ENCODE measurements at places on chromosomes 3 and 15.
A peak's percentile ranks its signal among the peaks of the same experiment; 100 is the strongest.

DNA sequence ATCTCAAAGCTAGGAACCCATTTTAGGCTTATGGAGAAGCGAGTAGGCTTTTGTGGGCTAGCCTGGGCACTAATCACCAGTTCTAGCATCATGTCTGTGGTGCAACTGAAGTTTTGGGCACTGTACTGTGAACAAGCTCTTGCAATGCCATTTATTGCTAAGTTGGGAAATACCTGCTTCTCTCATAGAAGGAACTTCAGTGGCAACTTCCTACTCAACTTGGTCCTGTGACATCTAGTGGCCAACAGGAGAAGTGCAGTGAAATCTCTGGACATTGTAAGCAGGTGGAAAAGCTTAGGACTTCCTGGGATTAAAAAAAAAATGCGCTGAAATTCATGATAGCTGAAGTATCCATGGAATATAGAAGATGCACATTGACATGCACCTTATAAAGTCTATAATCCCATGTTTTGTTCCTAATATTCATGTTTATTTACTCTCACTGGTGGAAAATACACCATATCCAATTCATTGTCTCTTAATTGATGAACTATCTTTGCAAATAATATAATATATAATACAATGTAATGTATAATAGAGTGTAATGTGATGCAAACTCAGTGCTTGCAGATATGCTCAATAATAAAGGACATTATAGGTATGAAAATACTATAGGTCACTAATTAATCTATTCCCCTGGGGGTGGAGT lies 6.5 kb upstream of the ALDH1A3 start:
- DNase-seq = peak; percentile 82

DNA sequence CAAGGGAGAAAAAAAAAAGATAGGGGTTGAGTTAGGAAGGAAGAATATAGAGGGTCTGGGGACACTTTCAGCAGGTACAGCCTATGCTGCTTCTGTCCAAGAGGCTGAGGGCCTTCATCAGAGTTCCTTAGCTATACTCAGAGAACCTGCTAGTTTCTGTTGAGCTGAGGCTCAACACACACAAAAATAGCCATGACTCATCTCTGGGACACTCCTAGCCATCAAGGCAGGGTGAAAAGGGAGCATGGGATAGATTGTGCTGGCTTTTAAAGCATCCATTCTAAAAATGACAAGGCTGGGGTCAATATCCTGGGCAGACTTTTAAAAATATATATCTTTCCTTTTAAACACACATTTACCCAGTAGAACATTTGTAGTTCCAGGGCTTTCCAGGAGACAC lies 2.8 kb upstream of the RTP2 start:
- no peak for DNase-seq

DNA sequence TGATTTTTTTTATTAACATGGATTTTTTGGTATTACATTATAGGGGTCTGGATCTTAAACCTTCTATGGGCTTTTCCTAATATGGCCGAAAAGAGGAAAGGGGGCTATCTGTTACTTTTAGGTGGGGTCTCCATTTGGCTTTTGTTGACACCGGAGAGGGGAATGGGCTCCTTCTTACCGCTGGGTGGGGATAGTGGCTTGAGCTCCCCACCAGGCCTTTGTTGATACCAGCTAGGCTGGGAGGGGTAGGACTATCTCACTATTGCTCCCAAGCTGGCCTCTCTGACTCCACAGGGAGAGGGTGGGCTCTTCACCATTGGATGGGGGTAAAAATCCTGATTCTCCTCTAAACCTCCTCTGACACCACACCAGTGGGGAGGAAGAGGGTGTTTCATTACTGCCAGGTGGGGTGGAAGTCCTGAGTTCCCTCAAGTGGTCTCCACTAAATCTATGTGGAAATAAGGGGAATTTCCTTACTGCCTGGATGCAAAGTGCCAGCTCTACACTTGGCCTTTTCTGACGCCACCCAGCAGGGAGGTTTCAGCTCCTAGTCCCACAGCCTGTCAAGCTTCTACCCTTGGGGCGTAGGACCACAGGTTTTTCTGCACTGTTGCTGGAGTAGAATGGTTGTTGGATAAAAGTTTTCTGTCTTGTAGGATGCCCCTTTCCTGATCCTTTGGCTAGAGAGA lies 572.3 kb downstream of the MAGI1 start:
- no peak for DNase-seq

- DNase-seq = no peak
Observed at GRCh38 chr15:52876991-52877663, 87.0 kb upstream of the ONECUT1 start.

- DNase-seq = peak; percentile 90
Observed at GRCh38 chr3:169619793-169620192, 43.7 kb downstream of the MECOM start.

DNA sequence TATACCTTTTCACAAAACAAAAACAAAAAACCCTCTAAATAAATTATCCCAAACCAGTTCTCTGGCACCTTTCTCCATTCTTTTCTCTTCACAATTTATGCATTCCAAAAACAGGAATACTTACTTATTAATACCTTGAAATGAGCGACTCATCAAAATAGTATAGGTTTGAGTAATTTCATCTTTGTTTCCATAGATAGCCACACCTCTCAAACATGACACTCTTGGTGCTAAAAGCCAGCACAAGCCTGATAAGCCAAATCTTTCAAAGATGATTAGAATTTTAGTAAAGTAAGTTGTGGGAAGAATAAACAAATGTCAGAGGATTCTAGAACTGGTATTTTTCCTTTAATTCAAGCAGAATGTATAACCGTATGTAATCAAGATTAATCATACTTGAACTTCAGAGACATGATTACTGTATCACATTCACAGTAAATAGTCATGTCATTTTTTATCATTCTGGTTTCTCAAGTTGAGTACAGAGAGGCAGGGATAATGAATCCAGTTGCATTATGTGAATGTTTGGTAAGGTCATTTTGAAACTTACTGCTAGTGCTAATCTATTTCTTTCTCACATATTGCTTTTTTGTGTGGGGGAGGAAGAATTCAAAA lies 12.1 kb upstream of the WDR5B start:
- no peak for DNase-seq

- DNase-seq = no peak
Observed at GRCh38 chr15:52060501-52060900, 41.5 kb downstream of the MAPK6 start.

GRCh38 chr3:158379517-158379916 lies 191.5 kb upstream of the MLF1 start:
- DNase-seq = no peak

GRCh38 chr3:38361496-38361895 lies 14.9 kb downstream of the XYLB start:
- no peak for DNase-seq

DNA sequence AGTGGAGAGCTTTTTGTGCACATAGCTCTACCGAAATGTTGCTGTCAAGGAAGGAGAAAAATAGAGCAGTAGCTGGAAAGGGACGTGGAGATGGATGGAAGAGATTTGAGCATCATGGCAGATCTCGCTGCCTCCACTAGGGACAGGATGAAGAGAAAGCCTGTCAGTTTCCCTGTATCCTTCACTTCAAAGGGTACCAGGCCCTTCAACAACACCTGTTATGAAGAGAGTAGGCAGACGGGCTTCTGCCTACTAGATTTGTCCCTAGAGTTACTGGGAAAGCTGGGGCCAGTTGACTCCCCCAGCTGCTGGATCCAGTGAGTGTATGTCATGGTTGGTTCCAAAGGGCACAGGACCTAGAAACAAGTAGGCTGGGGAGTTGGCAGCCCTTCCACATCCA lies 150.8 kb downstream of the TLE3 start:
- no peak for DNase-seq

DNA sequence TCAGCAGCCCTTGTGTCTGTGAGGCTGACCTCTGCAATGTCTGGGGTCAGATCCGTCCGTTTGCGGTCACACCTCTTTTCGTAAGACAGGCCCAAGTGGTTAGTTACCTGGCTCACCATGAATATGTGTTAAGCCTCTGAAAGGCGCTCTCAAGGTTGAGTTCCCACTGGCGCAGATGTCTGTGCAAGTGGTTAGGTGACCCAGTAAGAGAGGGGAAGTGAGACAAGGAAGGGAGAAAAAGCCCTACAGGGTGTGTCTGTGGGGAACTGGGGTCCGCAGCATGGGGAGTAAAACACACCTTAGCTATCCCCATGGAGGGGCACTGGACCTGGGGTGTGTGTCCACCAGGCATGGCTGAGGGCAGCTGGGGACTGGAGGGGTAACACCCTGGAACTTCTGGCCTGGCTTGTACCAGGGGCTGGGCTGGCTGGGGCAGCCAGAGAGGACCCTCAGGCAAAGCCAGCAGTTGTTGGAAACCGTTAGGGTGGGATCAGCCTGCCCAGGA lies 391.6 kb upstream of the PROK2 start:
- no peak for DNase-seq

DNA sequence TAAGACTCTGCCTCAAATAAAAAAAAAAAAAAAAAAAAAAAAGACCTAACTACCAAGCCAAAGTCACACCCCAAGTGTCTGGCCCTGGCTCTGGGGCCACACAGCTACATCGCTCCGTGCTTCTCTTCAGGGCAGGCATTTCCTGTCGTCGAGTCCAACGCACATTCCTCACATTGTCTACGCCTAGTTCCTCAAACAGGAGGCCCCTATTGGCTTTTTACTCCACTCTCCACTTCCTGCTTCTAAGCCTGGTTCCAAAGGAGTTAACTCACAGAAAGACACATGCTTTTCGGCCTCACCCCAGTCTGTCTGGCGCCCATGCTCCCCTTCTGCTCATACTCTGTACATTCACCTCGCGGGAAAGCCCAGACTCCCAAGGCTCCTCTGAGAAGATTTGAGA lies 28.8 kb downstream of the KNG1 start:
- no peak for DNase-seq

DNA sequence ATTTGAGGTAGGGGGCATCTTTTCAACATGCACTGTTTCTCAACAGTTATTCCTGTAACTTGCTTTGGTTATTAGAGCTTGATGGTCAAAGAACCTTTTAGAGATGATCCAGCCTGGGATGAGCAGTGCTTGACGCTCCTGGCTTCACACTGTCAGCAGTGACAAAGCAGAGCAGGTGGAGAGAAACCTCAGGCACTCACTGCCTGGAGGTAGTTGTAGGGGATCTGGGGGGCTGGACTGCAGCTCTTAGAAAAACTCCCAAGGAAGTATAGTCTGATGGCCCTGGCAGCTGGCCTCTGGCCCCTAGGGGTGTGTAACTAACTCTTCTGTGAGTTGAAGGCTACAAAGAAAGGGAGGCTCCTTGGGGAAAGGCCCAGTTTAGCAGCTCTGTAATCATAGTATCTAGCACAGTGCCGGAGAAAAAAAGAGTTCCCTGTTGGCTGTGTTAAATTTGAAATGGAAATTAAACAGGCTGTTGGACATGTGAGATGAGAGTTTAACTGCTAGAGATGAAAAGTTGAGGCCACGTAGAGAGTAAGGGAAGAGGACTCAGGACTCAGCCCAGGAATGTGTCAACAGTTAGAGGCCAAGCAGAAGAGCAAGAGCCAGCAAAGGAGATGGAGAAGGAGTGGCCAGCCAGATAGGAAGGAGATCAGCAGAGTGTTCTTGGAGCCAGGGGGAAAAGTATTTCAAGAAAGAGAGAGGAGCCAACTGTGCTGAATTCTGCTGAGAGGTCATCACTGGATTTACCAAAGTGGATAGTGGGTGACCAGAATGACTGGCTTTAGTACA lies 14.2 kb downstream of the OXNAD1 start:
- no peak for DNase-seq
